HT1080 (cell line): ENCODE measurements at places on chromosomes 7 and 10.

- DNase-seq, result no peak
Observed at GRCh38 chr7:27305854-27306253, 63.3 kb downstream of the EVX1 start.

DNA sequence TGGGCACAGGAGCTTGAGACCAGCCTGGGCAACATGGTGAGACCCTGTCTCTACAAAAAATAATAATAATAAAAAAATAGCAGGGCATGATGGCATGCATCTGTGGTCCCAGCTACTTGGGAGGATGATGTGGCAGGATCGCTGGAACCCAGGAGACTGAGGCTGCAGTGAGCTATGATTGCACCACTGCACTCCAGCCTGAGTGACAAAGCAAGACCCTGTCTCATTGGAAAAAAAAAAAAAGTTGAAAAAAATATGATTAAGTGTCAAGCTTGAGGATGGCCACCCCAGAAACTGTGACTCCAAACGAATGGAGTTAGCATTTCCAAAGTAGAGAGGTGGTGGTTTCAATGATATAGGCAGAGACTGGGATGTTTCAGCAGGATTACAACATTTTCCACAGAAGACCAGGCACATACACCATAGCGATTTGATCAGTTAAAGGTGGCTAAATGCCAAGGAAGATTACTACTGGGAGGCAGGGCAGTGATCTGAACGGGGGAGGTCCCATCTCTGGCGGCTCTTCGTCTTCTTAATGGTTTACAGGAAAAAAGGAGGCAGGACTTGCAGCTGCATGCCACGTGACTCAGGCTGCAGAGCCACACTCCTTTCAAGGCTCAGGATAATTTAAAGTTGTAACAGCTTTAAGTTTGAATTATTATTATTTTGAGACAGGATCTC is 250.6 kb upstream of the GALNT17 start:
- no peak for DNase-seq

DNA sequence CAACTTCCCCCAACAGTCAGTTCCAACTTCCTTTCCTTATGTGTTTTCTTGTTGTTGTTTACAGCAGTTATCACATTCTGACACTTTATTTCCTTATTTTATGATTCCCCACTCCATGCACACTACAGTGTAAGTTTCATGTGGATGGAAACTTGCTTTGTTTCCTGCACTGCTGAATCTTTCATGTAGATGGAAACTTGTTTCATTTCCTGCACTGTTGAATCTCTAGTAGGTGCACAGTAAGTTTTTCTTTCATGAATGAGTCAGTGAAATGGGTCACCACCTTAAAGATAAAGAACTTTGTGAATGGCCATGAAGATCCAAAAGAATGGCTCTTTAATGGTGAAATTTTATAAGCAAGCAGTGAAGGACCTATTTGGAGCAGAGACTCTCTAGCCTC is 61.4 kb downstream of the SHOC2 start:
- no peak for DNase-seq

- peak; percentile 28 for DNase-seq
Observed at GRCh38 chr7:19665399-19666008, 43.3 kb downstream of the POLR1F start.

DNA sequence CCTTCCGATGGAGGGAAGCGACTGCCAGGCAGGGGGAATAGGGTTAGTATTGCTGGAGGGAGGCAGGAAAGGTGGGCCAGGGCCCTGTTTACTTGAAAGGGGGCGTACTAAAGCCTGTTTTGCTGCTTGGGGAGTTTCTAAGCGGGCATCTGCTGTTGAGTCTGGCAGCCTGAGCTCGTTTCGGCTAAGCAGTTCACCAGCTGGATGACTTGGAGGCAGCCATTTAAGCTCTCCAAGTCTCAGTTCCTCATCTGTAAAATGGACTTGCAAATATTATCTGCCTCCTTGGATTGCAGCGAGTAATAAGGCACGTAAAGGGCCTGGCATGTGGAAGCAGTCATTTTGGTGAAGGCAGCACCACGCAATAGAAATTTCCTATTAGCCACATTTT is 44.0 kb downstream of the LDB3 start:
- no peak for DNase-seq

- no peak for DNase-seq
Observed at GRCh38 chr10:117535298-117536071, 7.1 kb upstream of the EMX2 start.
